WERI-Rb-1 (cell line): ENCODE measurements at places on chromosomes 6 and 20.

DNA sequence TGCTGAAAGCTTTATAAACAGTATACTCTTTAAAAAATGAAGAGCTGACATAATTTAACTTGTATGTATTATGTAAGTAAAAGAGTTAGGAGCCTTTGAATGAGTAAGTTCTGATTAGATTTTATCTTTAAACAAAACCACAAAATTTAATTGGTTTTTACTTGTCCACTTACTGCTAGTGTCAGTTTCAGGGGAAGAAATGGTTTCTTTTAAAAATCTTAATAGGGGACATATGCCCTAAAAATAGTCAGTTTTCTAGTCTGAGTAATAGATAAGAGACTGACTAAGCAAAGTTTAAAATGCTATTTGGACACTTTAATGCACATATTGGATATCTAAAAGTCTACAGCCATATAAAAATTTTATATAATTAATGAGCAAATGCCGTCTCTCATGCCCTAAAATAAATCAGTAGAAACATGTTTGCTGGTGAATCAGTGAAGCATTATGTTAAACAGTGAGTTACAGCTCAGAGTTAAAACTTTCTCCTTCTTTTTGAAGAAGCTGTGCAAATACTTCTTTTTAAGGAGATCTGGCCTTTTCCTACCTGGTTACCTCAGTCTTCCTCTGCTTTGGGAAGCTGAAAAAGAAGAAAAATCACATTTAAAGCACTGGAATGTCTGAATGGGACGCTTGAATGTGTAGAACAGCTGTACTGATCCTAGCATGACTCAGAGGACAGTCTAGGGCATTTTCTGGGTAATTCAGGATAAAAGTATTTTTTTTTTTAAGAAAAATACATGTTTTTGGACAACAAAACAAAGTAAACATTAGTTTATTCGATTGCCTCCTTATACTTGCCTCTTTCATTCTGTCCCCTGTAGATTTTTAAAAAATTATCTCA is 55.3 kb downstream of the CDH26 start:
- no peak for DNase-seq

GRCh38 chr6:67506352-67506751 is 1128.7 kb upstream of the ADGRB3 start:
- no peak for DNase-seq

- DNase-seq = no peak
Observed at GRCh38 chr6:107991772-107992550, 34.0 kb upstream of the SEC63 start.

DNA sequence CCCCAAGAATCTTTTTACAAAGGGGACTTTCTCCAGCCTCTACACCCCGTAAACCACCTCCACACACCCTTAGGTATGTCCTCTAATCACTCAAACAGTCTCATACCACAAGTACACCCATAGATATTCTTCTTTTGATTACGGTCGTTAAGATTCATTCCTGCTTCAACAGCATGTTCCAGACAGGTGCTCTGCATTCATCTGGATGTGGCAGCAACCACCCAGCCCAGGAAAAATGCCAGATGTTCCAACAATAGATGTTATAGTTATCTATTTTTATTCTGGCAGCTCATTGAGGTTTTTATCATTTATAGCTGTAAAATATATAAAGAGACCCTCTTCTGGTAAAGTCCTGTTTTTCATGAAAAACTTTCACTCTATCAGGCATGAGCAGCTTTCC is 60.7 kb downstream of the SIM1 start:
- DNase-seq = no peak

- DNase-seq = no peak
Observed at GRCh38 chr20:43508106-43508505, 609 bp downstream of the L3MBTL1 start.

DNA sequence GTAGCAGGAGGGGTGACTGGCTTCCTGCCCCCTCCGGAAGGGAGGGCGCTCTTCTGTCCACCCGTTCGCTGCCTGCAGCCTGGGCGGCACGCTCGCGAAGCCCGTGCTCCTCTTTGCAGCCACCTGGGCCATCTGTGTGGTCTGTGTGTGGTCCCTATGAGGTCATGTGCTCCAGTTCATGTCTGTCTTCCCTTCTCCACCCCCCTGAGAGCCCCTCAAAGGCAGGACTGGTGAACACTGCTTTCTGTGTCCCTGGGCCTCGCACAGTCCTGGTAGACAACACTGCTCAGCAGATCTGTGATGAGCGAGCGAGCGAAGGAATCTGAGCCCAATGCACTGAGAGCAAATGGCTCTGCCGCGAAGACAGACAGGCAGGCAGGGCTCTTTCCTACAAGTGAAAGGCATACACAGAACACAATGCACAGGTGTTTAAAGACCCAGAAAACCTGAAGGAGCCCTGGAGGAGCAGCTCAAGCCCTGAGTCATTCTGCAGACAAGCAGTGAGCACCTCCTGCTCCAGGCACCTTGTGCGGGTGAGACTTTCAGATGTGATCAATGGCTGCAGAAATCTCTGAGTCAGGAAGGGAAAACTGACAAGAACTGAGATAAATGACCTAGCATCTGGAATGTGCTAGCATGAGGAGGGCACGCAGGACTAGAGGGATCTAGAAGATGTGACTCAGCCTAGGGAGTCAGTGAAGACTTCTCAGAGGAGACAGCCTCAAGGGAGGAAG is 27.1 kb downstream of the PPP1R3G start:
- no peak for DNase-seq

DNA sequence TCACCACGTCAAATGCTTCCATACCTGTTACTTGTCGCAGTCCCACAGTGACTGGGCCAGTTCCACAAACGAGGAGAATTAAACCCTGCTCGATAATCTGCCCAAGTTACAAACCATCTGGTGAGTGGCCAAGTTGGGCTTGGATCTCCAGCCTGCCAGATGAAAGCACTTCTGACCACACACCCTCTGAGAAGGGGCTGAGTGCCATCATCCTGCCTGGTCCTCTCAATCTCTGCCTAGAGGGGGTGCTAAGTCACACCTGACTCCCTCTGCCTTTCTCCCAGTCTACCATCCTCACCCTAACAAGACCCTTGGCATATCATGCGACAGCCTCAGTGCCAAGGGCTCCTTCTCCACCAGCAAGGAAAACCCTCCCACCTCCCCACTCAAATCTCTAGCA is 15.8 kb downstream of the RRP36 start:
- no peak for DNase-seq

GRCh38 chr20:44911264-44911921 is 1.5 kb downstream of the PABPC1L start:
- peak; percentile 72 for DNase-seq

GRCh38 chr6:131061751-131062119 is 1.3 kb downstream of the EPB41L2 start:
- DNase-seq = no peak

DNA sequence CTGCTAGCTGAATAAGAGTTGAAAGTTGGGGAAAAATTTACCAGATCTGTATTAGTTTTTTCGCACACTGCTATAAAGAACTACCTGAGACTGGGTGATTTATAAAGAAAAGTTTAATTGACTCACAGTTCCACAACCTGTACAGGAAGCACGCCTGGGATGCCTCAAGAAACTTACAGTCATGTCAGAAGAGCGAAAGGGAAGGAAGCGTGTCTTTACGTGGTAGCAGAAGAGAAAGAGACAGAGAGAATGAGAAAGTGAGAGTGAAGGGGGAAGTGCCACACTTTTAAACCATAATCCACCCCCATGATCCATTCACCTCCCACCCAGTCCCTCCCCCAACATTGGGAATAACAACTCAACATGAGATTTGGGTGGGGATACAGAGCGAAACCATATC is 79.6 kb downstream of the KHDC1L start:
- no peak for DNase-seq

- no peak for DNase-seq
Observed at GRCh38 chr6:158627168-158627939, 17.2 kb downstream of the DYNLT1 start.

- DNase-seq = no peak
Observed at GRCh38 chr6:162683135-162683534, 44.4 kb downstream of the PRKN start.

DNA sequence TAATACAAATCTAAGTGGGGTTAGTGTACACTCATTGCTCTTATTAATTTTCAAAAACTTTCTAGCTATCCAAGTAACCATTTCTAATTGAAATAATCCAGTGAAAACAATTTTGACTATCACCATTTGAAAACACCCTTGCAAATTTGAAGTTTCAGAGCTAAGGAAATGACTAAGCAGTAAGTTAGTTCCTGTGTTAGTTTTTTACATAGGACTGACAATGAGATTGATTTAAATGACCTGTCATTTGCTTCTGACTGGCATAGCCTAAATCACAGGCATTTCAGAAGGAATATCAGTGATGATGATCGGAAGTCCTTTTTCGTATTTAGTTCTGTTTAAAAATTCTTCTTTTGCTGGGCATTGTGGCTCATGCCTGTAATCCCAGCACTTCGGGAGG is 27.0 kb downstream of the STK4 start:
- no peak for DNase-seq

DNA sequence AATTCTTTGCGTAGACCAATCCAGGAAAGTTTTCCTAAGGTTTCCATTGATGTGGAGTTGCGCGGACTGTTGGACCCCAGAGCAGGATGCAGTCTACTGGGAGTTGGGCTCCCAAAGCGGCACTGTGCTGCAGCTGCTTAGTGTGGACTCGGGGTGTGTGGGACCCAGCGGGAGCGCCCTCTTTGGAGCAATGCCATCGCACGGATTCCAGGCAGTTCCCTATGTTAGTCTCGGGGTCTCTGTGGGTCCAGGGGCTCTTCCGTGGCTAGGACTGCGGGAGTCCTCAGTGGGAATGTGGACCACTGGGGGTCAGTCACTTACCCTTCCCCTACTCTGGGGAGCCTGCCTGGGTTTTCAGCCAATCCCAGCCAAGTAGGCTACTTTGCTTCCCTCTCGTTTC is 151.7 kb upstream of the OLIG3 start:
- DNase-seq = no peak

DNA sequence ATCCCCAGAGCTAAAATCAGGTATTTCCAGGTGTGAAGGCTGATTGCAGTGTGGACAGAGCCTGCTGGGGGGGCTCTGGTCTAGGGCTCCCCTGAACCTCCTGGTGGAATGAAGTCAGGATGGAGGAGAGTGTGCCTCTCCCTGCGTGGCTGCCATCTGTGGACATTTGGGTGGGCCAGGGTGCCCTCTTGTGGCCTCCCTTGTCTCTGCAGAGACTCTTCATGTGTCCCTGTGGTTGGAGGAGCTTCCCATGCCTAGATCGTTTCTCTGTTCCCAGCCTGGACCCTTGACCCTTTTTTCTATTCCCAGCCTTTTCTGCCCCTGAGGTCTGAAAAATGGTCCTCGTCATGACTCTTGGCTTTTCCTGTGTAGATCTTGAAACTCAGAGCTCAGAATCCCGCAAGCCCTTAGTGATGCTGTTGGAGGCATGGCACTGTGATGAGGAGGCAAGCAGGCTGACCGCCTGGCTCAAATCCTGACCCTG is 9.9 kb upstream of the PSMF1 start:
- DNase-seq = peak; percentile 63

- no peak for DNase-seq
Observed at GRCh38 chr20:41391587-41392001, 25.0 kb upstream of the EMILIN3 start.

- DNase-seq = no peak
Observed at GRCh38 chr6:75532521-75532920, 38.9 kb upstream of the FILIP1 start.

- DNase-seq = no peak
Observed at GRCh38 chr6:1024587-1024986, 287.3 kb upstream of the FOXQ1 start.

GRCh38 chr20:35870541-35871258 is 83.6 kb downstream of the SCAND1 start:
- DNase-seq = no peak

DNA sequence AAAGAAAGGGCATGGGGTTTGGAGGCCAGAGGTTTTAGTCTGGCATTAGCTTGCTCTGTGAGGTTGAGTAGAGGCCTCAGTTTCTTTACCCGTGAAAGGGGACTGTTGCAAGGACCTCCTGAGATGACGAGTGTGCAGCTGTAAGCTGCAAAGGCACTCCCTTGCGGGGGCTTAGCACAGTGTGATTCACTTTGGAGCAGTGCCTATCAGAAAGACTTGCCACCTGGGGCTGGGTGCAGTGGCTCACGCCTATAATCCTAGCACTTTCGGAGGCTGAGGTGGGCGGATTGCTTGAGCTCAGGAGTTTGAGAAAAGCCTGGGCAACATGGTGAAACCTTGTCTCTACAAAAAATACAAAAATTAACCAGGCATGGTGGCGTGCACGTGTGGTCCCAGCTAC is 7.5 kb upstream of the BAK1 start:
- no peak for DNase-seq
